ENCODE measurements at places on chromosomes 11 and 22.
A peak's percentile ranks its signal among the peaks of the same experiment; 100 is the strongest.

DNA sequence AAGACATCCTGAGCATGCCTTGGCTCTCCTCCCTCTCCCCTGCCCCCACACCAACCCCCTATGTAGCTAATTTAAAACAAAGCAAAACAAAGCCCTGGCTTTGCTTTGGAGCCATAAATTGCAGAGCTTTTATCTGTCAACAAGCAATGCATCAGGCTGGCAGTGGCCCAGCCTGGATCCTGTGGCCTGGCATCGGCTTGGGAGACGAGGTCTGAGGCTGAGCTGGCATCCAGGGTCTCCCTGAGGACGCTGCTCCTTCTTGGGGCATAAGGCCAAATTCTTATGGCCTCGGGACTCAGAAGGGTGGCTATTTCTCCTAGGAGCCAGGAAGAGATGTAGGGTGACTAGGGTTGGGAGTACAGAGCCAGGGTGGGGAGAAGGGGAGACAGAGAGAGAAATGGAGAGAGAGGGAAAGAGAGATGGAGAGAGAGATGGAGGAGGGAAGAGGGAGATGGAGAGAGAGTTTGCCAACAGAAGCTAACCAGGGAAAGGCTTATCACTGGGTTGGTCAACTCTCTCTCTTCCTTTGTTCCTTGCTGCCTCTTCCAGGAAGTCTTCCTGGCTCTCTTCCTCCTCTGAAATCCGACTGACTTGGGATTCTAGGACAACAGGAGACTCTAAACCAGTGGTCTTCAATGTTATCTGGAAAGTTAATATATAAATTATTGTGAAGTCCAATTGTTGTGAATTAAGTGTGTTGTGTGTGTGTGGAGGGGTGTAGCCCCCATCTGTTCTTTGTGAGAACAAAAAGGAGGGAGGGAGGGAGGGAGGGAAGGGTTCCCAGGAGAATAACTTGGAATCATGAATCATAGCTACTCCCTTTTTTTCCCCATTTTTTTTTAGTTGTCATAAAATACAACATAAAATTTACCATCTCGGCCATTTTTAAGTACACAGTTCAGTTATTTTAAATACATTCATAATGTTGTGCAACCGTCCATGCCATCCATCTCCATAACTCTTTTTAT lies 29.1 kb downstream of the TSPAN18 start:
- DNase-seq: no peak

- DNase-seq: no peak
Measured at GRCh38 chr11:45563171-45563570, 102.3 kb downstream of the CHST1 start.

DNA sequence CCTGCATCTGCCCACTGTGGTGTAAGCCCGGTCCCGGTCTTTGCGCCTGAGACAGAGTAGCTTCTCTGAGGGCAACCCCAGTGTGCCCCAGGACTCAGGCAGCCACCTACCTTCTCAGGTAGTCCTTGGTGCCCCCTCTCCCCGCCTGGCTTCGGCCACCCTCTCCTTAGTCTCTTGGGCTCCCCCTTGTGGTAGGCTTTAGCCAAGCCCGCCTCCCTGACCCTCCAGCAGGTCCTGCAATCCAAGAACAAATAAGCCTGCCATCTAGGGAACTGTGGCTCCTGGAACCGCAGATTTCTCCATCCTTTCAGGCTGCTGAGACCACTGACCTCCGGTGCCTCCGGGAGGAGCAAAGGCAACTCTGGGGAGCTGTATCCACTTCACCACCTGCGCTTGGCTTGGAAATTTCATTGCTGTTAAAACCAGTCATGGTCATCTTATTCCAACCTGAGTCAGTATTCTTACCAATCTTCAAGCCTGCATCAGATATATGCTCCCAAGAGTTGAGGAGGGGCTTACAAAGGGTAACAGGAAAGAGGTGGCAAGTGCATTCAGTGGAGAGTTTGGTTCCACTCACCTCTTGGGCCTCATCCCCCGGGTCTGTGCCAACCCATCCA lies 52.8 kb upstream of the TENM4 start:
- DNase-seq: peak; percentile 11

- DNase-seq: no peak
Measured at GRCh38 chr11:11841116-11841722, 553 bp upstream of the USP47 start.

DNA sequence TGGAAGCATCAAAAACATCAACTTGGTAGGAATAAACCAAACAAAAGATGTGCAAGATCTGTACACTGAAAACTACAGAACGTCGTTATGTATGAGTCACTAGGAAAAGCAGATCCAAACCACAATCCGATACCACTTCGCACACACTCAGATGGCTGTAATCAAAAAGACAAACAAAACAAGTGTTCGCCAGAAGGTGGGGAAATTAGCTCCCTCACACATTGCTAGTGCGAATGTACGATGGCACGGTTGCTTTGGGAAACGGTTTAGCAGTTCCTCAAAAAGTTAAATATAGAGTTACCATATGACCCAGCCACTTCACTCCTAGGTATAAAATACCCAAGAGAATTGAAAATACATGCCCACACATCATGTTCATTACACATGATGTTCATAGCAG lies 14.8 kb upstream of the CARD10 start:
- no peak for DNase-seq

DNA sequence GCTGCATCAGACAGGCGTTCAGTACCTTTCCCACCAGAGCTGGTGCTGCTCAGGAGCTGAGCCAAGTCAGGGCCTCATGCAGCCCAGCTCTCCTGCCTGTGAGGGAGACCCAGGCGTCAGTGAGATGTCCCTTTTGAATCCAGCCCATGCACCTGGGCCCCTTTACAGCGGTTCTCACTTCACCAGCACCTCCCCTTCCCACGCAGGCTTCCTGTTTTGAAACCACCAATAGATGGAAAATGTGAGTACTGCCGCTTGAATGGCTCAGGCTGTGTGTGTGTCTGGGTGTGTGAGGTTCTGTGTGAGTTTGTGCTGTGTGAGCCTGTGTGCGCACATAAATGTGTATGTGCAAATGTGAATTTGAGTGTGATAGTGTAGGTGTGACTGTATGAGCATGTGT lies 88.4 kb downstream of the UBASH3B start:
- DNase-seq: peak; percentile 61

DNA sequence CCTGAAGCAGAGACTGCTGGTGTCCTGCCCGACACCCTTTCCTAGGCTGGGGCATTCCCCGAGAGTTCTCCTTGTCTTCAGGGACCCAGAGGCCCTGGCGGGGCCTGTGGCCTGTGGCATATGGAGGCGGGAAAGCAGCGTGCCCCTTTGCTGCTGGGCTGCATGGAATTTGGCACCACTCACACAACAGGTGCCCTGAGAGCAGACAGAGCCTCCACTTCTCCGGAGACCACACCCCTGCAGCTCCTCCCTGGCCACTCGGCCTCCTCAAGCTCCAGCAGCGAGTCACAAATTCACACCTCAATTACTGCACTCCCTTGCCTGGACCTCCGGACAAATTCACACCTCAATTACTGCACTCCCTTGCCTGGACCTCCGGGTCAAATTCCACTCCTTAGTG lies 1375.2 kb downstream of the TBC1D22A start:
- no peak for DNase-seq

DNA sequence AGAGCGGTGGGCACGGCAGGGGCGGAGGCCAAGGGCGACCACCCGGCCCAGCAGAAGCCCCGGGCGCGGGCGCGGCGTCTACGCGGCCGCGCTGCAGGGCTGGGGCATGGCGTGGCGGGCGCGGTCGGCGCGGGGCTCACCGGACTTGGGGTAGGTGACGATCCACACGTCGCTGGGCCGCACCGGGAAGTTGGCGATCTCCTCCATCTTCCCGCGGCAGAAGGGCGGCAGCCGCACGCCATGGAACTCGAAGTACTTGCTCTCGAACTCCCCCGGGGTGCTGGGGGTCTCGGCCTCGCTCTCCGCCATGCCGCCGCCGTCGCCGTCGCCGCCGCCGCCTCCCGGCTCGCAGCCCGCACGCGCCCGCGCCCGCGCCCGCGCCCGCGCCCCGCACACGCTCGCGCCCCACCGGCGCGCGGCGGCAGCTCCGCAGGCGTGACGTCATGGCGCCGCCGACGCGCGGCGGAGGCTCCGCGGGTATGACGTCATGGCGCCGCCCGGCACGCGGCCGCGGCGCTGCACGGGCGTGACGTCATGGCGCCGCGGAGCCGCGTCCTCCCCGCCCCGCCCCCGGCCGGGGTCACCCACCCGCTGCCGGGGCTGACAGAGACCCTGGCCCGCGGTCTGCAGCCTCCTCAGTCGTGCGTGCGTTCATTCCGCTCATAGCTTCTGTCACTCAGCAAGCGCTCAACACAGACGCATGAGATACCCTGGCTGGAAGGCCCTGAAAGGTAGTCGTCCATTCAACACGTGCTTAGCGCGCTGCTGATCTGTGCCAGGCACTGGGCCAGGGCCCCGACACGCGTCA lies at the start of gene SULT4A1:
Gene SULT4A1 (minus strand): TSS at position 440 of the 808 bp plus-strand sequence. CDS start 131 bp downstream, at position 309.
- DNase-seq: no peak

DNA sequence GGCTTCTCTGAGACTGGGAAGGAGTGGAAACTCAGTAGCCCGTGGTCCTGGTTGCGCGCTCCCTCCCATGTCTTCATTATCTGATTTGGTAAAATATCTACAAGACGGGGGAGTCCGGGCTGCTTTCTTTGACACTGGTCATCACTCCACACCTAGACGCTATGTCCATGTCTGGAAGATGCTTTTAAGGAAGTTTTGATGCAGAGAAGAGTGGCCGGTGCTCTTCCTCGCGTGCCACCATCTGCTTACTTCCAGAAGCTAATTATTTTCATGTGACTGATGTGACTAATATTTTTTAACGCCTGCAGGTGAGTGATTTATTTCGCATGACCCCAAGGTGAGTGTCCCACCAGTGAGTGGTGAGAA lies 339 bp upstream of the TRIM21 start:
- DNase-seq: no peak

DNA sequence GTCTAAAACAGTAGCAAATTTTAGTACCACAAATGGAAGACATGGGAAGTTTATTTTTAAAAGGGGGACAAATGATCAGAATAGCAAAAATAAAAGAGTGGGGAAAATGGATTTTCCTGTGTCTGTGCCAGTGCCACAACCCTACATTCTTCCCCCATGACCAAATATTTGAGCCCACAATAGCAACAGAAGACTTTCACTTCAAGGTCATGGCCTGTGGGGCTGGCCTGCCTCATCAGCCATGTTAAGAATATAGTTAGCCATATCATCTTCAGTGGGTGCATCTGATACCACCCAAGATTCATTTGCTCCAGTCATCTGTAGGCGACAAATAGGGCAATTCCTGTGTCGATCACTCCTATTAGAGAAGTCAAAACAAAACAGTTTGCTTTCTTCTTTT lies 26.3 kb downstream of the RNF141 start:
- DNase-seq: no peak

DNA sequence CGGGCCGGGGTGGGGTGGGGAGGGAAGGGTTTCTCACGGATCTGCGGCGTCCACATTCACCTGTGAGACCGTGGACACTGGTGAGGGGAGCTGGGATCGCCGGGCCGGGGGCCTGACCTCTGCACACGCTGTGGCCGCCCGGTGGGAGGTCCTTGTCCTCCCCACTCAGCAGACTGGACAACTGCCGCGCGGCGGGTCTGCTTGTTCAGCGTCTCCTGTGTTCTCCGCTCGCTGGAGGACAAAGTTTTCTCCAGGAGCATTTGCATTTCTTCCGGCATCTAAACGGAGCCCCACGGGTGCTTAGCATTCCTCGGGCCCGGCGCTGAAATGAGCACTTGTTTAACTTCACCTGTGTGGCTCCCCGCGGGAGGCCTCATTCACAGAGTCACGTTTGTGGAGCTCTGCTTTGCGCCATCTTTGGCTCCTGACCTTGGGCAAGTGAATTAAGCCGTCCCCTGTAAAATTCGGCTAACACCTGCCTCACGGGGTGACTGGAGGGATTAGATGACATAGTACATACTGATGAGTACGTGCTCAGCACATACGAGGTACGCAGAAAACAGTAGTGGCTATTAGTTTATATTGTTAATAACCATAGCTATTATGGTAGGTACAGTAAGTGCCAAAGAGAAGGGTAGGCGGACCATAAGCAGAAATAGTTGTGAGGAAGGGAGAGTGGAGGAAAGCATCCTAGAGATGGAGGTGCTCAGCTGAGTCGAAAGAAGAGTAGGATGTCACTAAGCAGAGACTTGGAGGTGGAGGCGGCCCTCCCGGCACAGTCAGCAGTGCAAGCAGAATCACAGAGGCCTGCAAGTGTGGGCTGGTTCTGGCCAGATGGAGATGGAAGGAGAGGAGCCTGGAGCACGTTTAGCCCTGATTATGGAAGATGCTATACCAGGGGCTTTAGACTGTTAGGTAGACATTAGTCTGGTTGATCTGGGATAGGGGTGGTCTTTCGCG lies 885 bp downstream of the TRMU start:
- DNase-seq: no peak

DNA sequence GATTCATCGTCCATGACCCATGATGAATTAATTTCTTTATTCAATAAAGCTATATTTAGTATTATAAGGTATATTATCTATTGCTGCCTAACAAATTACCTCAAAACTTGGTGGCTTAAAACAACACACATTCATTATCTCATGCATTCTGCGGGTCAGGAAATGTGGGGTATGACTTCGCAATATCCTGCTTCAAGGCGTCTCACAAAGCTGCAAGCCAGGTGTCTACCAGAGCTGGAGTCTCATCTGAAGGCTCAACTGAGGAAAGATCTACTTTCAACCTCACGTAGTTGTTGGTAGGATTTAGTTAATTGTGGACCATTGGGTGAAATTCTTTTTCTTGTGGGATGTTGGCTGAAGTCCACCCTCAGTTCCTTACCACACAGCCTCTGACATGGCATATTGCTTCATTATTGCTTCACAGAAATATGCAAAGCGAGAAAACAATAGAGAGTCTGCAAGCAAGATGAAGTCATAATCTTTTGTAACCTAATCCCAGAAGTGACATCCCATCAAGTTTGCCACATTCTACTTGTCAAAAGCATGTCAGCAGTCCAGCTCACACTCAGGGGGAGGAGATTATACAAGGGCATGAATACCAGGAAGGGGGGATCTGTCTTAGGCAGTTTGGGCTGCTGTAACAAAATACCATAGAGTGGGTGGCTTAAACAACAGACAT lies 45.1 kb downstream of the KREMEN1 start:
- no peak for DNase-seq

DNA sequence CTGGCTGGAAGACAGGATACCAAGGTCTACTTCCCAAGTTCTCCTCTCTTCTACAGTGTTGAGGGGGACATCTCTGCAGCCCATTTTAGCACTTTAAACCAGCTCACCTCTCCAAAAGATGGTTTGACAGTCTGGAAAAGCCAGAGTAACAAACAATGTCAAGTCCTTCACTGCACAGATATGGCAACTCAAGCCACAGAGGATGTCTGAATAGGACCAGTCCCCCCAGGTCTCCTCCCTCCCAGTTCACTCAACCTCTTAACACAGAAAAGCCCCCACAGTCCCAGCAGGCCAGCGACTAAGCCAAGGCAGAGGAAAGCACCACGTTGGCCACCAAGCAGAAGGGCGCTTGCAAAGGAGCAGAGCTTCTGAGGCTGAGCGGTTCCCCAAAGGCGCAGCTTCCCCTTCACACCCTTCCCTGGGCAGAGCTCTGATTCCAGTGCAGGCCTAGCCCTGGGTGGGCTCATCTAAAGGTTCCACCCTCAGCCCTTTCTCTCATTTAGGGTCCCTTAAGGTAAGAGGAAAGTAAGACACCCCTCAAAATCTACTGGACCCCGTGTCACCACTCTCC lies 62.7 kb downstream of the PAK1 start:
- peak; percentile 5 for DNase-seq

- DNase-seq: no peak
Measured at GRCh38 chr11:120515186-120515723, 3.7 kb downstream of the GRIK4 start.

- no peak for DNase-seq
Measured at GRCh38 chr11:10673501-10674062, 20.0 kb downstream of the IRAG1 start.
